Stimulated activated CD4-positive, alpha-beta T cell treated with anti-CD3 and anti-CD28 coated beads, Interleukin-1b, Interleukin-23, amount 100 ng/mL, for 1 hour (primary cell): ENCODE measurements at places on chromosomes 12 and 14.

DNA sequence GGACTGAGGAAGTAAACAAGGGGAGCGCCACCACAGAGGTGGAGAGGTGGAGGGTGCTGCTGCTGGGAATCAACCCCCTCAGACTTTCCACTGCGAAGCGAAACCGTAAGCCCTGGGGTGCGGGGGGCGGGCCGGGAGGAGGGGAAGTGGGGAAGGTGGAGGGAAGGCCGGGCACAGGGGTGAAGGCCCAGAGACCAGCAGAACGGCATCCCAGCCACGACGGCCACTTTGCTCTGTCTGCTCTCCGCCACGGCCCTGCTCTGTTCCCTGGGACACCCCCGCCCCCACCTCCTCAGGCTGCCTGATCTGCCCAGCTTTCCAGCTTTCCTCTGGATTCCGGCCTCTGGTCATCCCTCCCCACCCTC, at the start of gene LAG3:
Gene LAG3, plus strand, starts transcription at position 190 of the 365 bp plus-strand sequence. CDS start 333 bp downstream, outside the sequence.
- no peak for DNase-seq

- no peak for DNase-seq
Observed at GRCh38 chr14:52332269-52332668, 18.2 kb downstream of the PTGER2 start.

DNA sequence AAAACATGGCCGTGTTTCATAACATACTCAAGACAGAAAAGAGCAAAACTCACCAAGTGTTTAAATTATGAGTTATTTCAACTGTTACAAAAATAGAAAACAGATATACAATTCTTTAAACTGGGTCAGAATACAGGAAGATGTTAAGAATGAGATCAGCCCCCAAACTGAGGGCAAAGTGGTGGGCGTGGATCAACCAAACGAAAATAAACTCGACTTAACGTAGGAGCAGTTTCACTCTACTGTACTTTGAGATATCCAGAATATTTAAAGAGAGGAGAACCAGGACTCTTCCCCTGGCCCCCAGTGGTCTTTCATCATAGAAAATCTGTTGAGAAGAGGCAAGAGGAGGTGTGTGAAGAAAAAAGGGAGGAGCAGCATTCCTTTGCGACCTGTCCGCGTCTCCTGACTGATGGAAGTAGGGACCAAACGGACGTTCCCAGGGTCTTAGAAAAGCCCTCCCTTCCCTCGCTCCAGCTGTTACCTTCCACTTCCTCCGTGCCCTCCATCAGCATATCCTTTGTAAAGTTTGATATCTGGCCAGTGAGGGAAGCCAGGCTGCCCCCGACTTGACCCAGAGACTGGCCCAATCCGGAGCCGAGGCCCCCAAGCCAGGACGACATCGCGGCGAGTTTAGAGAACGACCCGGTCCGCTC, 668 bp downstream of the TRIP11 start:
- no peak for DNase-seq

DNA sequence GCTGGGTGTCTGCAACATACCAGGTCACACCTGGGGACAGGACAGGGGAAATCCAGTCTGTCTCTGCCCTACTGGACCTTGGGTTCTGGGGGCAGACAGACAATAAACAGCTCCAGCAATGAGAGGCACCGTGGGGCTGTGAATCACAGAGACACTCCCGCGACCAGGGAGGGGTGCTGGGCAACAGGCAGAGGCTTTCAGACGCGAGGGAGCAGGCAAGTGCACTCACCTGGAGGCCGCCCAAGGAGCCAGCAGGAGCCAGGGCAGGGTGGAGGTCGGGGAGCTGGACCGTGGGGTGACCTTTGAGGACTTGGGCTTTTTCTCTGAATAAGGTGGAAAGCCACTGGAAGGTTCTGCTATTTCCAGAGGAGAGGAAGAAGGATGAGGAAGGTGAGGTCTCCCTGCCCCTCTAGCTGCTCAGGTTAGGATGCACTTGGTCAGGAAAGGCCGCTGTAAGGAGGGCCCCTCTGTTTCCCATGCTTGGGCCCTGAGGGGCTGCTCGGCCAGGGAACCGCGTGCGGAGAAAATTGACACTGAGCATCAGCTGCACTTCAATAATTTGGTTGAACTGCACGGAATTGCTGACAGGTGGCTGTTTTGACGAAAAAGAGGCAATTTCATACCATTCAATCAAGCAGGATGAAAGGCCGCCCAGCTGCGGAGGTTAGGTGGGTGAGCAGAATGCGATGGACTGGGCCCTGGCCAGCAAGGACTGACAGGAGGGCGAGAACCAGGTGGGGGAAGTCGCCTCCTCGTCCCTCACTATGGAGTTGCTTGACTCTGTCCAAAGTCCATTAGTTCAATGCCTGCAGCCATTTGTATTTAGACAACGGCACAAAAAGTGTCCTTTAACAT, 42.2 kb downstream of the JAG2 start:
- DNase-seq = no peak

DNA sequence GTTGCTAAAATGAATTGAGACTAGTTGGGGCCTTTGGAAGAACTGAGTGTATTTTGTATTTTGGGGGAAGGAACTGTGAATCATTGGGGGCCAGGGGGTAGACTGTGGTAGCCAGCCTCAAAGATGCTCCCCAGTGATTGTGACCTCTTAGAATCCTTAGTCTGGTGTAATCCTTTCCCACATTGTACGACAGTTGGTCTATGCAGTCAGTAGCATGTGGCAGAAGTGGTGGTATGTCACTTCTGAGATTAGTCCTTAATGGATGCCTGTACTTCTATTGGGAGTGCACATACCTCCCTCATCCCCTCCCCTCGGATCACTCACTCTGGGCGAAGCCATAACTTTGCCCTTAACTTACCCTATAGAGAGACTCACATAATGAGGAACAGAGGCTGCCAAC, 48.0 kb downstream of the USP15 start:
- no peak for DNase-seq

DNA sequence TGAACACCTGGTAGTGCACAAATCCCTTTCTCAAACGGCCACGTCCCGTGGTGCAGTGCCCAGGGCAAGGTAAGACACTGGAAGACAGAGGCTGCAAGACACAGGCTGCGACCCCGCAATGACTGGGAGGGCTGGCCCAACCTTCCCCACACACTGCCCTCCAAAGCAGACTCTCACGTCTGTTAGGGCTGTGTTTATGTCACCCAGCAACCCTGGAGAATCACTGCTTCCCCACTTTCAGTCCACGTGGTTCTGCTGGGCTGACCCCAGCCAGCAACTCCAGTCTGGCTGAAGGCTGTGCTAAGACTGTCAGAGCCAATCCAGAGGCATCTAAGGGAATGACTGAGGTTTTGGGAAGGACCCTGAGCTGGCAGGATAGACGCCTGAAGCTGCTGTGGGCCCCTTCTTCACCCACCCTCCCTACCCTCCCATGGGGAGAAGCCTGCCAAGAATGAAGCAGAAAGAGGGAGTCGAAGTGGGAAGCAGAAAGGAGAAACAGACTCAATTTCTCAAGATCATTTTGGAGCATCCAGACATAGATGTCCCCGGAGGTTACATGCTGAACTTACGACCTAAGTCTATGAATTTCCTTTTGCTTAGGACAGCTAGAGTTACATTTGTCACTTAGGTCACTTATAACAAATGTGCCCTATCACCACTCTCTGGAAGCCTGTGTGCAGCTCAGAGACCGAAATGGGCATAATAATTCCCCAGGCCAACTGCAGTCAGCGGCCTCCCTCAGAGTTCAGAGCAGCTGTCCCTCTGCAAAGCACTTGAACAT, 11.7 kb downstream of the KDM2B start:
- no peak for DNase-seq

GRCh38 chr12:67288561-67288960, 19.4 kb downstream of the CAND1 start:
- no peak for DNase-seq

GRCh38 chr12:123962513-123962912, 10.1 kb downstream of the CCDC92 start:
- no peak for DNase-seq

- no peak for DNase-seq
Observed at GRCh38 chr14:21090940-21091663, 7.4 kb downstream of the ZNF219 start.

GRCh38 chr12:26268841-26269561, 73.6 kb downstream of the SSPN start:
- DNase-seq = no peak

GRCh38 chr12:54759751-54760150, 94.6 kb upstream of the MUCL1 start:
- DNase-seq = no peak

- no peak for DNase-seq
Observed at GRCh38 chr12:101256266-101256665, 23.6 kb upstream of the UTP20 start.

GRCh38 chr12:99367181-99367580, 280.4 kb upstream of the GARIN6 start:
- no peak for DNase-seq

GRCh38 chr14:74203639-74204038, 35.6 kb upstream of the VSX2 start:
- no peak for DNase-seq

GRCh38 chr12:67623259-67623658, 25.3 kb upstream of the DYRK2 start:
- no peak for DNase-seq

DNA sequence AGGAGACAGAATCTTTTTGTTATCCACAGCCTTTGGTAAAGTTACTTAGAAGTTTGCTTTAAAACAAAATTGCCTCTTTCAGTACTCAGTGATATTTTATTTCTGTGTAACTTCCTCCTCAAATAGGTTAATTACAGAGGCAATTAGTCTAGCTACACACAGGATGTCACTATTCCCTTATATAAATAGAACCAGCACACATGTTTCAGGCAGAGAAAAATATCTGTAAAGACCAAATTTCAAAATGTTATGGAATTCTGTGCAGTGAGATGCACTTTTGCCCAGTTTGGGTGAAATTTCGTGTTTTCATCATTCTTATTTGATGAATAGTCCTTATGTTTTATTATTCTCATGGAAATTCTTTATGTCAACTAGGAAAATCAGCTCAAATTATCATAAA, 410.6 kb upstream of the SOX5 start:
- DNase-seq = no peak

DNA sequence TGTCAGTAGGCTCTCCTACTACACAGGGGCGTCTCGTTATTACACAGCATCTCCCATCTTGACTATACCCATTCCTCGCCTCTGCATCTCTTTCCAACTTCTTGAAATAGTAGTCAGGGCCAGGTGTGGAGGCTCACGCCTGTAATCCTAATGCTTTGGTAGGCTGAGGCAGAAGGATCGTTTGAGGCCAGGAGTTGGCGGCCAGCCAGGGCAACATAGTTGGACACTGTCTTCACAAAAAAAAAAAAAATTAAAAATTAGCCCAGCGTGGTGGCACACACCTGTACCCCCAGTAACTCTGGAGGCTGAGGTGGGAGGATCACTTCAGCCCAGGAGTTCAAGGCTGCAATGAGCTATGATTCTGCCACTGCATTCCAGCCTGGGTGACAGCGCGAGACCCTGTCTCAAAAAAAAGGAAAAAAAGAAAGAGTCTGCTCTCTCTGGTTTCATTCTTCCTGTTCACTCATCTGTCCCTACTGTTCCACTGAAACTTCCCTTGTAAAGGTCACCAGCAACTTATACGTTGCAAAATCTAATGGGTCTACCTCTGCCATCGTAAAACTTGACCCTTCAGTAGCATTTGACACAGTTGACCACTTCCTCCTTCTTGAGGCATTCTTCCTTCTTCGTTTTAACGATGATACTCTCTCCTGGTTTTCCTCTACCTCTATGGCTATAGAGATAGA, 41.0 kb upstream of the PTGR2 start:
- no peak for DNase-seq

DNA sequence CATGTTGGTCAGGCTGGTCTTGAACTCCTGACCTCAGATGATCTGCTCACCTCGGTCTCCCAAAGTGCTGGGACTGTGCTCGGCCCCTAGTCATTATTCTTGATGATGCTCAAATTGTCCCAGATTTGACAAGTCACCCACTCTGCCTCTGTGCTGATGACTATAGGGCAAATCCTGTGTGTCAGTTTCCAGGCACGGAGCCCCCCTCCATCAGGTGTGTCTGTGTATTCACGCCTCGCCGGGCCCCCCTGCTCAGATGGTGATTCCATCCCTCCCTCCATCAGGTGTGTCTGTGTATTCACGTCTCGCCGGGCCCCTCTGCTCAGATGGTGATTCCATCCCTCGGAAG, 4.3 kb upstream of the GPR132 start:
- no peak for DNase-seq

DNA sequence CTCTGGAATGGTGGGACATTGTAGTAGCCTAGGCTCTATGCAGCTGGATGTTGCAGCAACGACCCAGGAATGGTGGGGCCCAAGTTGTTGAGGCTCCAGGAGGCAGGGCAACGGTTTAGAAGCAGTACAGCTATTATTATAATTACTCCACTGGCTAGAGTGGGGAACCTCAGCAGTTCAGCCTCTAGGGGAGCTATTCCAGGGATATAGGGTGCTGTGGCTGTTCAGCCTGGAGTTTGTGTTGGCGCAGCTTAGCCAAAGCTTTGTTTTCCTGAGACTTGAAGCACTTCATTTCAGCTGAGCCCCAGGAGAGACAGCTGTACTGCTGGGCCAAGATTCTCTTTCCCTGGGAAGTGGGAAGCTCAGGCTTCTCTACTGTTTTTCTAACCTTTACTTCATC, 1023.0 kb upstream of the ATXN7L3B start:
- no peak for DNase-seq

DNA sequence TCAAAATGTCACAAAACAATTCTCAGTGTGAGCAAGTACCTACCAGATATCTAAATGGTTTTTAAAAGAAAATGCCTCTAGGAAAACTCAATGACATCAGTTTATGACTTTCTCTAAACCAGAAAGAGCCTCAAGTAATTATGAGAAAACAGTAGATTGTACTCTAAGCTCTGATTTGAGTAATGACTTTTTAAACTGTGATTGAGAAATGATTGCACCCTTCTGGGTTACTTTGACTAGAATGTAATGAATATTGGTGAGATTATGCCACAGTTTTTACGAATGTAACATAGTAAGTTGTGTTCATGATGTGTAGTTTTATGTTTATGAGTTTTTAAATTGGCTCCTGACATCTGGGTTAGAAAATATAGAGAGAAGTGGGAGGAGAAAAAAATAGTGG, 68.8 kb downstream of the ALX1 start:
- DNase-seq = no peak

- no peak for DNase-seq
Observed at GRCh38 chr12:128510511-128510910, 243.5 kb downstream of the TMEM132C start.

- no peak for DNase-seq
Observed at GRCh38 chr12:10829994-10830393, 3.8 kb upstream of the TAS2R10 start.

- DNase-seq = no peak
Observed at GRCh38 chr12:44286821-44287505, 451.1 kb downstream of the TMEM117 start.
